ENCODE measurements at places on chromosomes 3 and 15.

DNA sequence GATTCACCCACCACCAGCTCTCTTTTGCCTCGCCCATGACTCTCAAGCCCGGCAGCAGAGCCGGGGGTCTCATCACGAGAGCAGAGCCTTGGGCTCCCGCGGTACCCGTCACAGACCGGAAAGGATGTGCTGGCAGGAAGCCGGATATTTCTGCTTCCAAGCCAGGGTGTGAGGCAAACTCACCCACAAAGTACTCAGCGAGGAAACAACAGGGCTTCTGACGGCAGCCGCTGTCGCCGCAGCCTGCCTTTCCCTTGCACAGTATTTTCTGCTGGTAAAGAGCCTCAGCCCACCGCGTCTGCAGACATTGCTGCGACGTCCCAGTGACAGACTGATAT, 119.9 kb downstream of the NSMCE3 start:
- no peak for DNase-seq

DNA sequence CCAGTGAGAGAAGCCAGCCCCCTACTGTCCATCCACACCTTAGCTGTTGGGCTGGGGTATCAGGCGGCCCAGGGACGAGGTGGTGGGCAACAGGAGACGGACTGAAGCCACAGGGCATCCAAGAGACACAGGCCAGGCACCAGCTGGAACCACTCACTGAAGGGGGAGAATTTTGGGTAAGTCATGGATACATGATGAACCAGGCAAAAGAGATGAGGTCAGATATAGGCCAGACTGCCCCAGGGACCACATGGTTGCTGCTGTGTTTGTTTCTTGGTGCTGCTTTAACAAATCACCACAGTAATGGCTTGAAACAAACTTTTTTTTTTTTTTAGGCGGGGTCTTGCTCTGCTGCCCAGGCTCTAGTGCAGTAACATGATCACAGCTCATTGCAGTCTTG, 66.4 kb downstream of the SEMA5B start:
- no peak for DNase-seq

DNA sequence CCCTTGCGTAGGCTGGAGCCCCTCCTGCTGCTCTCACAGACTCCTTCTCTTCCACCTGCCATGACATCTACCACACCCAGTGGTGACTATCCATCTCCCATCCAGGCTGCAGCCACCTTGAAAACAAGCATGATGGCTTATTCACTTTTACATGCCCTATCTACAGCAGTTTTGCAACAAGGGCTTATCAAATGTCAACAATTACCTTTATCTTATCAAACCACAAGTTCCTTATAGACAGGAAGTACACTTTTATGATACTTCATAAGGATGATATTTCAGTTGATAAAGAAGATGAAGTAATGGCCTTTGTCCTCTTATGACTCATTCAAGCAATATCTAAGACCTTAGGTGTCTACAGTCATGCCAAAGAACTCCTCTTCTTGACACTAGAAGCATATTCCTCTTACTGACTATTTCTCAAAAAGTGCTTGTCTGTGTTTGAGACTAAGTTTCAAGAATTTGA, 125.3 kb upstream of the SPRED1 start:
- no peak for DNase-seq

- no peak for DNase-seq
These were observed 15.0 kb downstream of the IL17RD start for GRCh38 chr3:57150113-57150581.

All from activated CD8-positive, alpha-beta memory T cell treated with anti-CD3 and anti-CD28 coated beads for 4 hours (primary cell).